T-helper 17 cell (primary cell): ENCODE measurements at places on chromosomes 5 and 9. TPM values are rescaled to one million over a fixed set of nuclear protein-coding genes. Genes with fewer than 3 reads are reported as not detected.

- no peak for DNase-seq
Measured at GRCh38 chr5:142643634-142644033, 42.3 kb downstream of the FGF1 start.

DNA sequence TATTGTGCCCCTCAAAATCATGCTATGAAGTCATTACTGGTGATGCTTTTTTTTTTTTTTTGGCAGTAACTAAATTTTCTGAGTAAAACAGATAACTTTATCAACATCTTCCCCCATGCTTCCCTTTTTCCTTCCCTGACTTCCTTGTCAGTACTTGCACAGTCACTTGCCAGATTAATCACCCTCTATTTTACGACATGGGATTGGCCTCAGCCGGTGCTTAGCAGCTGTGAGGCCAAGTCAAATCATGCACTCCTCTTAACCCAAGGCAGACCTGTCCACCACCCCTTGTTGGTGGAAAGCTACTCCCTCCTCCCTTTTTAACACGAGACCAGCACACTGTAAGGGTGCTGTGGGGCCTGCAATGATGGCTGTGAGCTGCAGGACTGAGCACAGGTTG, 118.0 kb upstream of the OTULINL start:
- no peak for DNase-seq

DNA sequence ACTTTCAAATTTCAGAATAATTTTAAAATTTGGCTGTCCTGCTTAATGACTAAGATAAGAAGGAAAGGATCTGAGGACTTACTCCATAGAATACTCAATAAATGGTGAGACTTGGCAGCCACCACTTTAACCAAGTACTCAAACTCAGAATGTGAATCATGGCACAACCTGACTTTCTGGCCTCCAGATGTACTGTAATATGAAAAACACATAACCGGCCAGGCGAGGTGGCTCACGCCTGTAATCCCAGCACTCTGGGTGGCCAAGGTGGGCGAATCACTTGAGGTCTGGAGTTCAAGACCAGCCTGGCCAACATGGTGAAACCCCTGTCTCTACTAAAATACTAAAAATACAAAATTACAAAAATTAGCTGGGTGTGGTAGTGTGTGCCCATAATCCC, 10.0 kb upstream of the MARCHF6 start:
- no peak for DNase-seq

Gene MYMK
- total RNA-seq: not detected

DNA sequence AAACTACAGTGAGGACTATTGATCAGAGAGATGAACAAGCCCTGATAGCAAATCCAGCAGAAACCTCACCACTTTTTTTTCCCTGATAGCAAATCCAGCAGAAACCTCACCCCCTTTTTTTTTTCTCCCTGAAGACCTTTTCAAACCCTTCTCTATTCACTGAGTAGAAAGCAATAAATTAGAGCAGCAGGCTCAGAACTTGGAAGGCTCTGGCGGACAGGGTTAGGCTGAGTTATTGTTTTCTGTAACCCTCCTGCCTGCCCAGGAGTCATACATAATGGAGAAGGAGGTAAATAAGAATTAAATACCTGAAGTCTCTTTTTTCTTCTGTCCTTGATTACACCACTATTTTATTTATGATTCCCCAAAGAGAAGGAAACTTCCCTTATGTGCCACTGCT, 136.3 kb upstream of the SNX2 start:
- no peak for DNase-seq

Gene CENPK
- 13.5 TPM for total RNA-seq

- no peak for DNase-seq
Measured at GRCh38 chr5:108827131-108827530, 79.4 kb downstream of the FER start.

DNA sequence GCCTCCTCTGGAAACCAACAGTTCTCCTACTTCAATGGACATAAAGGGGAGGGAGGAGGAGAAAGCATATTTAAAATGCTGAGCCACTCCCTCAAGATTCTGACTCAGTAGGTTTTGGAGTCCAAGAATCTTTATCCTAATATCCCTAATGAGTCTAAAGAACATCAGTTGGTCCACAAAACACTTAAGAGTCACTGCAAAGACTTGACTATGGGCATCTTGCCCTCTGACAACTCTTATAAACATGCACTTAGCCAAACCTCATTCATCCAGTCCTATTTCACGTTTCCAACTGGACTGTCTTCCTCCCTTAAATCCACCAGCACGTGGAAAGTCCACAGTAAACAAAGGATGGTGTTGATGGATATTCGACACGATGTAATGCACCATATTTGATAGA, 172.5 kb downstream of the FAM114A2 start:
- DNase-seq: no peak

DNA sequence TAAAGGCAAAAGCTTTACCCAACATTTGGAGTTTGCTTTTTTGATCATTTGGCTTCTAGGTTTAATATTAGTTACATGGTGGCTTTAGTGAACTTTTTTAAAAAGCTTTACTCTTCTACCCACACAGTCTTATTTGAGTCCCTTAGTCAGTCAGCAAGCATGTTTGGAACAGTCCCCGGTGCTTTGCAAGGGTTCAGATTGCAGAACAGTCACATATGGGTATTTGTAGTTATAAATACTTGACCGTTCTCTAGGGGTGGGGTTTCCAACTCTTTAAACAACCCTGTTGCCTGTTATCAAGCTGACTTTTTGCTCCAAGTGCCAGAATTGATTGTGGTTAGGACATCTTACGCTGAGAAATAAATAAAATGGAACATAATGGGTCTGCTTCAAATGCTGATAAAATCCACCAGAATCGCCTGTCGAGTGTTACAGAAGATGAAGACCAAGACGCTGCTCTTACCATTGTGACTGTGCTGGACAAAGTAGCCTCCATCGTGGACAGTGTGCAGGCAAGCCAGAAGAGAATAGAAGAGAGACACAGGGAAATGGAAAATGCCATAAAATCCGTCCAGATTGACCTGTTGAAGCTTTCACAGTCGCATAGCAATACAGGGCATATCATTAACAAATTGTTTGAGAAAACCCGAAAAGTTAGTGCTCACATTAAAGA, at the start of gene CAVIN4:
TSS of gene CAVIN4 (plus strand) at position 304 of the 673 bp plus-strand sequence. CDS start at position 369, 65 bp downstream.
- no peak for DNase-seq

DNA sequence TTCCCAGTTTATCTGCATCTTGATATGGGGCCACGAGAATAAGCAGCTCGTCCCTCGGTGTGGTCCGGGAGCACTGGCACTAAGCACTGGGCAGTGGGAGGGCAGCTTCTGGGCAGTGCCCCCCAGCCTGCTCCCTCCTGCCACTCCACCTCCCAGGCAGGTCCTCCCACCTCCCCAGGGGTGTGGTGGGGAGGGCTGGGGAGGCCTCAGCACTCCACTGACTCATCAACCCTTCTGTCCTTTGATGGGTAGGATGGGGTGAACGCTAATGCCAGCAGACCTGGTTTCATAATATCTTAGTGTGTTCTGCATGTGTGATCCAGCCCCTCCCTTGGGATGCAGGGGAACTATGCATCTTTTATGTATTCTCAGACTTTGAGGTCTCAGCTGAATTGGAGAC, 62.2 kb upstream of the GNE start:
- DNase-seq: no peak

DNA sequence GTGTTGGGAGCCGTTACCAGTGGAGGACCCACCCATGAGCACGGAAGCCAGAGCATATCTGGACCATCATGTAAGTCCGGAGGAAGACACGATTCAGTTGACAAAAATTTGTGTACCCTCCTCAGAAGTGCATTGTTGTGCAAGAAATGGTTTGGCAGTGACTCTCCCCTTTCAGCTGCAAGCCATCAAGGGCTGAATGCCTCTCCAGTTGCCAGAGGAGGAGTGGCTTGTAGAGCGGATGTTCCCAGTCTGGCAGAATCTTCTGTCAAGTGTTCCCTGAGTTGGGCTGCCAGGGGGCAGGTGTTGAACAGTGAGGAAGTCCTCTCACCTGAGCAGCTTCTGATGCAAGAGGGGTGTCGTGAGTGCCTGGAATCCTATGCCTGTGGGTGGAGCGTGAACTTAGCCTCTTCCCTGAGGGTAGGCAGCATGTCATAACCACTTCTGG, 27.6 kb upstream of the CDKN2AIPNL start:
- no peak for DNase-seq

GRCh38 chr5:124839371-124839998, 93.0 kb upstream of the ZNF608 start:
- no peak for DNase-seq

GRCh38 chr5:136891175-136891972, 526.0 kb upstream of the TRPC7 start:
- no peak for DNase-seq

DNA sequence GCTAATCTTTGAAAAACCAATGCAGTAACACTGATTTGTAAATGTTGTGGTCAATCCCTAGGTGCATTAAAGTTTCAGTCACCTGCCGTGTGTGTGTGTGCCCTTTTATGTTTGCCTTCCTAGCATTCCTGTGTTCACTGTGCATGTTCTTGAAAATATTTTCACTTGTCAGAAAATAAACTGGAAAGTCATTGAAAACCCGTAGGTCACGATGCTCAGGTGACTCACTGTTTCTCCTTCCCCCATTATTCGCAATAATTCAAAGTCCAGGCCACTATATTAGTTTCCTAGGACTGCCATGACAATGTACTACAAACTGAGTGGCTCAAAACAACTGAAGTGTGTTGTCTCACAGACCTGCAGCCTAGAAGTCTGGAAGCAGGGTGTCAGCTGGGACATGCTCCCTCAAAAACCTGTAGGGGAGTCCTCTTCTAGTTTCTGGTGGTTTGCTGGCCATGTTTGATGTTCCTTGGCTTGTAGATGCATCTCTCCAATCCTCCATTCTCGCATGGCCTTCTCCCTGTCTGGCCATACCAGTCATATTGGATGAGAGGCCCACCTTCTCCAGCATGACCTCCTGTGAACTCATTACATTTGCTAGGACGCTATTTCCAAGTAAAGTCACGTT, 29.3 kb downstream of the MARVELD2 start:
- no peak for DNase-seq

DNA sequence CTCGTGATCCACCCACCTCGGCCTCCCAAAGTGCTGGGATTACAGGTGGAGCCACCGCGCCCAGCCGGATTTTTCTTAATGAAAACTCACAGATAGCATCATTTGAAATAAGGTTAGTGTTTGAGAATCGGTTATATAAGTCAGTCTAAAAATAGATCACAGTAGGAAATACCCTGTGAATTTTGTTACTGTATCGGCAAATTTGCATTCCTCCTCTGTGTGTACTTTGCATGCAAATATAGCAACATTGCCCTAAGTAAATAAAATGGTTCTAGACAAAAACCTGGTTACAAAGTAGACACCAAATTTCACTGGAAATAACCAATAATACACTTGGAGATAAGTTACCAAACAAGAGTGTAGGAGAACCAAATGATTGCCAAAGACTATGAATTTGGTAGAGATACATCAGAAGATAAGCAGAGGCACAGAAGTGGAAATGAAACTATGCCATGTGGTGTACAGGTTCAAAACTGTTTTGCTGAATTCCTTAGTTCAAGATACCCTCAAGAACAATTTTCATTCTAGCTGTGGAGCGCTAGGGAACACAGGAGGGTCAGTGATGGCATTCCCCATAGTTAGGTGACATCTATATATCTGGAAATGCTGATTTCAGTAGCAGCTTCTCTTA, 58.1 kb downstream of the ICE1 start:
- DNase-seq: no peak

DNA sequence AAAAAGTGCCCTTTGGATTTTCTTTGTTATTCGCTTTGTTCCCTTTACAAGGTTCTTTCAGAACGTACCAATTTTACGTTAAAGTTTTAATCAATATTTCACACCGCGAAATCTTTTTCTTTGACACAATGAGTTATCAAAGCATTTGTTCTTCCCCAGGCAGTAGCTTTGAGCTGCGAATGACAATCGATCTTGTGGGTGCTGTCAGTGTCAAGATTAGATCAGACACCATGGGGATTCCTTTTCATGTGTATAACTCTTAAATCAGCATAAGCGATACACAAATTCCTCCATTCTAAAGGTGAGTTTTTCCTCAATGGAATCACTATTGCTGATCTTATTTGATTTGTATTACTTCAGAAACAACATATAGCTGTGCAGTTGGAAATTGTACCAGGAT, 145.5 kb downstream of the ST8SIA4 start:
- no peak for DNase-seq

DNA sequence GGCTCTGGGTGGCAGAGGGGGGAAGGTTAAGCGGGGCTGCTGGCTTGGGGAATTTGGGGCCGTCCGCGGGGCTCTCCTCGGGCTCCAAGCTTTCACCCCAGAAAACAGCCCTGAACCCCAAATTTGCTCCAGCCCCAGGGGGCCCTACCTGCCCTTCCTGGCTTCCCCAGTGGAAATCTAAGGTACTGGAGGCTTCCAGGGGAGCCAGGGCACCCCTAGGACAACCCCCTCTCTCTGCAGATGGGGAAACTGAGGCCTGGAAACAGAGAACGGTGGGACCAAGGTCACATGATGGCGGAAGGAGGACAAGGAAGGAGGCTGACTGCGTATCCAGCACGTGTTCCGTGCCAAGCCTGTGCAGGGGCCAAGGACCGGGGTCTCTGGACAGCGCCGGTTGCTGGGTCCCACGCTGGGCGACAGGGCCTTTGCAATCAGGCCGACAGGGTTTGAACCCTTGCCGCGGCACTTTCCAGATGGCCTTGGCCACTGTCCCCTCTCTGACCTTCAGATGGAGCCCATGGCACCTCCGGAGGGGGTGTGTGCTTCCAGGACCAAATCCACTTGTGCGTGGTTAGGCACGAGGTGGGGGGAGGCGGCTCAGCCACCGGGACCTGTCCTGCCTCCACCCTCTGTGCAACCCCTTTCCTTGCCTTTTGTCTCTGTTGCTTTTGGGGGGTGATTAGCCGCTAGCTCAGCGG, 183.1 kb downstream of the C9orf50 start:
- no peak for DNase-seq

DNA sequence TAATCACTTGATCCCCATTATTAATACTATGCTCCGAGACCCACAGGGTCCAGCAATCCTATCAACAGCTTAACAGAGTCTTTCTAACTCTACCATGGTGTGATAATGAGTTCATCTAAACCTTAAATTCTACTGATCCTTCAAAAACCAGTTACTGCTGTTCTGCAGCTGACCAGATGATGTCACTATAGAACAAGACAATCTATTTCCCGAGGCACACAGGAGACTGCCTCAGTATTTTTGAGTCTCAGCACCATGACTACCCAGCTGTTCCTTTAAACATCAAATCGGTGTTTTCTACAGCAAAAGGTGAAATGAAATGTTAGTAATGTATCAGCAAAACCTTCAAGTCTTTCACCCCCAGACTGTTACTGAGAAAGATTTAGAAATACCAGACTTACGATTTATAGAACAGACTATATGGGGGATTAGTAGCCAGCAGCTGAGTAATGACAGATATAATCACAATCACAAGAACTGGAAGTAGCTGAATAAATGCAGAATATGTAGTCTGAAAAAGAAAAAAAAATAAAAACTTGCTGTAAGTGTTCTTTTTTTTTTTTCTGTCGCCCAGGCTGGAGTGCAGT, 16.9 kb downstream of the DNAJC18 start:
- no peak for DNase-seq

GRCh38 chr9:134205672-134206310, 41.4 kb upstream of the RNU6ATAC start:
- no peak for DNase-seq

DNA sequence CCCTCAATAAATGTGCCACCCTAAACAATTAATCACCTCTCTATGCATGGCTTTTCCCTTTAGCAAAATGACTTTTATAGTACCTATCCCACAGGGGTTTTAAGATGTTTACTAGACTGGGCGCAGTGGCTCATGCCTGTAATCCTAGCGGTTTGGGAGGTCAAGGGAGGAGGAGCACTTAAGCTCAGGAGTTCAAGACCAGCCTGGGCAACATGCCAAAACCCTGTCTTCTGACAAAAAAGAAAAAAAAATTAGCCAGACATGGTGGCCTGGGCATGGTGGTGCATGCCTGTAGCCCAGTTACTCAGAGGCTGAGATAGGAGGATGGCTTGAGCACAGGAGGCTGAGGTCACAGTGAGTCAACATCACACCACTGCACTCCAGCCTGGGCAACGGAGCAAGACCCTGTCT, 13.5 kb downstream of the SH3TC2 start:
- DNase-seq: no peak
